ENCODE measurements at places on chromosomes 5 and 9.

DNA sequence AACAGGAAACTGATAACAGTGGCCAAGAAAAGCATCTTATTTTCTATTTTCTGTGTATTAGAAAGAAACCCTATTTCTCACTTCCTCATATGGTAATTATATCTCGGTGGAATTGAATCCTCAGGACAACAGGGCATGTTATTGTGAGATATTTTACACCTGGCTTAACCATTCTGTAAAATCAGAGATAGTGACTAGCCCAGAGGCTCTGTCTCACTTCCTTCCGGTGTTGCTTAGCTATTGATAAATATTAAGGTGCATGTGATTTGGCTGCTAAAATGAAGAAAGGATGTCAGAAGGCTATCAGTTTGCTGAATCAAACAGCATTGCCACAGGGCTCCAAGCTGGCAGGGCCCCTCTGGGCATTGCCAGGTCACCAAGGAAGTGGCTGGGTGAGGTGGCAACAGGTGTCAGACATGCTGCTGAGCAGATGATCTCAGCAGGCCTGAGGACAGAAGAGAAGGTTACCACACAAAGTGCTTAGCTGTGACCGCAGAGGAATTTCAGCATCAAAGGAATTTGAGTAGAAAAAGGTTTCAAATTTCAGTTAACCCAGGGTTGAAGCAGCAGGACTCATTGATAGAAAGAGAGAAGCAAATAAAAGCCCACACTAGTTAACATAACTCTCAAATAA is 330.7 kb downstream of the PDE4D start:
- peak; percentile 27 for DNase-seq

DNA sequence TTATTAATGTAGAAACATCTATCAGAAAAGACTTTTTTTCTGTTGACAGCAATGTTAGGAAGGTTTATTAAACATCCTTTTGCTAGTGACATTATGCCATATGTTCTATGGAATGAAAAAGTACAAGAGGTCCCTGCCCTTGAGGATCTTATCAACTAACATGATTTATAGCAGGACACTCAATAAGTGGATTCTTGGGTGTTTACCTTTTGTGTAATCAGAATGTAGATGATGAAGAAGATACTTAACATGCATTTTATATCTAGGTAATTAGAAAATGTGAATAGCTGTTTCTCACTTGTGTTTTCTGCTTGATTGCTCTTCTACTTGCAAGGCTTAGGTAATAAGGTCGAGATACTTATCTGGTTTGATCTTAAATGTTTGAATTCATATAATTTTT is 4.9 kb downstream of the HMGCR start:
- DNase-seq: no peak

DNA sequence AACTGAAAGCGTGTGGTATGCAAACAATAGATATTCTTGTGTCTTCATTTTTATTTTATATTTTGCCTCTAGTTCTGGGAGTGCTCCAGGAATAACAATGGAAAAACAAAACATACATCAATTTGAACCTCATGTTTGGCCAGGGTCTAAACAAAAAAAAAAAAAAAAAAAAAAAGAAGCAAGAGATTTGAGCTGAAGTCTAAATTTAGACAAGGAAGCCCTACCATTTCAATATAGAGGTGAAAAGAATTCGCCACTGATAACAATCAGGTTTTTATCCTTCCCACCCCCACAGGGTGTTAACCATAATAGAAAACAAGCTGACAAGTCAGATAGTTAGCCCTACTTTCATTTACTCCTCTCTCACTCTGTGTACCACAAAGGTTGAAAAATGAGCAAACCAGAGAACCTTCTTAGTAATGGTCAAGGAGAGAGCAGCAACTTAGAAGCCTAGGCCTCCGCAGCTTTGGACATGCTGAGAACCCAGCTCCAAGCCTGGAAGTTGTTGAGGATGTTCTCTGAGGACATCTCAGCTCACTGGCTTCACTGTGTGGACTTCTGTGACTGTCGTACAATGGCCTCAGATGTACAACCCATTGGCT is 118.2 kb upstream of the HMHB1 start:
- no peak for DNase-seq

DNA sequence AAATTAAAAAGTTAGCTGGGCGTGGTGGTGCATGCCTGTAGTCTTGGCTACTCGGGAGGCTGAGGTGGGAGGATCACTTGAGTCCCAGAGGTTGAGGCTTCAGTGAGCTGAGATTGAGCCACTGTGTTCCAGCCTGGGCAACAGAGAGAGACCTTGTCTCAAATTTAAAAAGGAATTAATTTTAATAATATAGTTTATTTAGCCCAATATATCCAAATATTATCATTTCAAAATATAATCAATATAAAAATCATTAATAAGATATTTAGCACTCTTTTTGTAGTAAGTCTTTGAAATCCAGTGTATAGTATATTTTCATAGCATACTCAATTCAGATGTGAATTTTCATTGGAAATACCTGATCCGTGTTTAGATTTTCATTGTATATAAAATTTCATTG is 43.2 kb upstream of the ORM1 start:
- no peak for DNase-seq

- no peak for DNase-seq
Measured at GRCh38 chr5:111271885-111272284, 47.7 kb downstream of the CAMK4 start.

- no peak for DNase-seq
Measured at GRCh38 chr5:117682416-117682815, 1107.8 kb upstream of the SEMA6A start.

- DNase-seq: no peak
Measured at GRCh38 chr9:77769246-77769645, 121.1 kb upstream of the GNA14 start.

DNA sequence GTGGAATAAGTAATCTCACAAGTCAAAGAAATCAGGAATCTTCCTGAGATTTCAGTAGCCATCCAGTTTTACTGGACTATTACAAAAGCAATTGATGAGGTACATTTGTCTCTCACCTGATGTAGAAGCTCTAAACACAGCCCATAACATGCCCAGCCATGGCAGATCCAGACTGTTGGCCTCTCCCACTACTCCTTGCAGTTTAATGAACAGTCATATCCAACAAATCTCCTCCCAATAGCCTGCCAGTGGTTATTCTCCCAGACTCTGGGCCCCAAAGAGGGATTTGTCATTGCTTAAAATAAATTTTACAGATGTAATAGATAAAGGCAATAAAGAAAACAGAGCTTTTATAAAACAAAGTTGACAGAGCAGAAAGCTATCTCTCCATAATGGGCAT is 80.8 kb downstream of the ZNF608 start:
- DNase-seq: no peak

GRCh38 chr9:7879551-7880245 is 80.1 kb upstream of the DMAC1 start:
- peak; percentile 81 for DNase-seq

GRCh38 chr9:20604562-20604961 is 17.7 kb downstream of the MLLT3 start:
- DNase-seq: no peak

GRCh38 chr5:107518190-107518589 is 152.5 kb downstream of the EFNA5 start:
- no peak for DNase-seq

GRCh38 chr5:60439552-60439951 is 260.4 kb downstream of the DEPDC1B start:
- no peak for DNase-seq

GRCh38 chr9:76962732-76963131 is 56.7 kb upstream of the FOXB2 start:
- DNase-seq: no peak

- DNase-seq: no peak
Measured at GRCh38 chr5:68954618-68954910, 139.2 kb upstream of the SLC30A5 start.

- DNase-seq: no peak
Measured at GRCh38 chr5:170475294-170476000, 28.4 kb upstream of the KCNIP1 start.

DNA sequence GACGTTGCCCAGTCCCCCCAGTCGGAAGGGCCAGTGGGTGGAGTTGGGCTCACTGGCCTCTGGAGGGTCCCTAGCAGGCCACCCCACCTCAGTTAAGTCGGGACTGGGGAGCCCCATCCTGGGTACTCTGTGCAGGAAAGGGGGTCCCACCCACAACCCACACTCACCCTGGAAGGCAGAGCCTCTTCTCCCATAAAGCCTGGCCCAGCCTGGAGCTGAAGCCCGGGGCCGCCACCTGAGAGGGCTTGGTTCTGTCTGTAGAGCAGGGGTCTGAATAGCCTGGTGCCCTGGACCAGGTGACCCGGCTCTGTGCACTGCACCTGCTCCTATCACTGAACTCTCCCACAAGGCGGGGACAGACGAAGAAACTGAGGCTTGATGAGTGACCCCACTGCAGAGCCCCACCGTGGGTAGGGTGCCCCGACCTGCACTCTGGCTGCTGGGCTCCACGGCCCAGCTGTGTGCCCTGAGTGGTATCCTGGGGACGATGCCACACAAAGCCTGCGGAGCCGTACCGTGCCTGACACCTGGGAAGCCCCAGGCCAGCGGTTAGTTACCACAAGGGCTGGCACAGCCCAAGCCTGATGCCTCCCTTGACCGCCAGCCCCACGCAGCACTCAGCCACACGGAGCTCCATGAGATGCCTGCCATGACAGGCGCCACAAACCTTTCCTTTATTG is 7.3 kb downstream of the PTGES2 start:
- no peak for DNase-seq

DNA sequence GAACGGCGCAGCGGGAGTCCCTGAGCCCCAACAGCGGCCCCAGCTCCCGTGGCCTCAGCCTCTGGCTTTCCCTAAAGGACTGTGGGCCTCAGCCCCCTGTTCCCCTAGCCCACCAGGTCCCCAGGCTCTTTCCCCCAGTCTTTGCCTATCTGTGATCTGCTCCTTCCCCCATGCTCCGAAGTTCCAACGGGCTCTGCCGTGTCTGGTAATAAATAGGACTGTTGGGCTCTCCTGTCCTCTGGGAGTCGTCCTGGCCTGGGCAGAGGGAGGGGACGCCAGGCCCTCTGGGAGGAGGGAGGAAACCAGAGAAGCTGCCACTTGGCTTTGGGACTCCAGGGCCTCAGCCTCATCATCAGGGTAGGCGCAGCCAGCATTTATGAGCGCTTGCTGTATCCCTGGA is 28.1 kb downstream of the ADGRD2 start:
- DNase-seq: no peak

- no peak for DNase-seq
Measured at GRCh38 chr9:129235931-129236331, 57.9 kb upstream of the IER5L start.

- no peak for DNase-seq
Measured at GRCh38 chr9:133733796-133734533, 4.2 kb downstream of the SARDH start.

- DNase-seq: no peak
Measured at GRCh38 chr5:64213011-64213410, 47.4 kb downstream of the RNF180 start.

GRCh38 chr9:8713149-8713810 is 913.7 kb upstream of the DMAC1 start:
- no peak for DNase-seq

- DNase-seq: no peak
Measured at GRCh38 chr5:103669615-103670014, 107.0 kb upstream of the NUDT12 start.

- no peak for DNase-seq
Measured at GRCh38 chr9:81902626-81903025, 25.6 kb upstream of the SPATA31D4 start.

DNA sequence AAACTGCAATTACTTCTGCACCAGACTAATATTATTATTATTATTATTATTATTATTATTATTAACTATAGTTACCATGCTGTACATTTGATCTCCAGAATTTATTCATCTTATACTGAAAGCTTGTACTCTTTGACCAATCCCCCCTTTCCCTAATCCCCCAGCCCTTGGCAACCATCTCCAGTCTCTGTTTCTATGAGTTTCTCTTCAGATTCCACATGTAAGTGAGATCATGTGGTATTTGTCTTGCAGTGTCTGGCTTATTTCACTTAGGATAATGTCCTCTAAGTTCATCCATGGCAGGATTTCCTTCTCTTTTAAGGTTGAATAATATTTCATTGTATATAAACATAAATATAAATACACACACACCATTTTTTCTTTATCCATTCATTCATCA is 287.0 kb upstream of the DAB2 start:
- no peak for DNase-seq

GRCh38 chr5:156329171-156329611 is 2.2 kb downstream of the SGCD start:
- no peak for DNase-seq

DNA sequence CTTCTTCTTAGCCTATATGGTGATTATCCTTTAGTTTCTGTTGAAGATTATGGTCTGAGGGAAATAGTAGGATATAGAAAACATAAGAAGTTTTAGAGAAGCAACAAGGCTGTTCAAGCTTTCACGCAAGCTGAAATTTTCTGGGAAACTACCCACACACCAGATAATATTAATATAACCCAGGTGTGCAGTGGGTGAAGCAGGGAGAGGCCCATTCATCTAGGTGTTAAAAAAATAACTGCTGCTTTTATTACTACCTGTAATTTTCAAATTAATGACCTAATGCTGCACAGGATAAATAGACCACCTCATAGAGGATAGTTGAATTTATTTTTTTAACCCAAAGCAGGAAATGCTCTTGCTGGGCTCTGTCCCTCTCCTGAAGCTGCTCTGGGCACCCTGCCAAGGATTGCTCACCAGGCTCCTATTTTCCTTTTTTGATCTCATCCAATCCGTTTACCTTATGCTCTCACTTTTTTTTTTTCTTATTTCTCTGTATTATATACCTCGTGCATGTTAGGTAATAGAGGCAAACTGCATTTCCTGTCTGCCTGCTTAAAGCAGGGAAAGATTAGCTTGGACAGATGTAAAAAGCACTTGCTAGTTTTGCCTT is 124.3 kb upstream of the SLC12A2 start:
- DNase-seq: peak; percentile 71

DNA sequence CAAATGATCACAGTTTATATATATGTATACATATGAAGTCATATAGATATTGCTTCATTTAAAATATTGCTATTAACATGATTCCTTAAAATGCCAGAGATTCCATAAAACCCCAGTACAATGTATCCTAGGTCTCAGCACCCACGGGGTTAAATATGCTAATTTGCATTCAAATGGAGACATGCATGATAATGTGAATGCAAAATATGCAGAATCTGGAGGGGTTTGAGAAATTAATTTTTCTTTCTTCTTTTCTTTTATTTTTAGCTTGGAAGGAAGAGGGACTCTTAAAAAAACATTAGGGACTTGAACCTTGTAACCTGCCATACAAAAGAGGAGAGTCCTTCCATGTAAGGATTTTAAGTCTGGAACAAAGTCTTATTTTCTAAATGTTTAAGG is 211.9 kb downstream of the MEF2C start:
- DNase-seq: no peak

- DNase-seq: no peak
Measured at GRCh38 chr5:72667708-72668107, 148.8 kb upstream of the TNPO1 start.

DNA sequence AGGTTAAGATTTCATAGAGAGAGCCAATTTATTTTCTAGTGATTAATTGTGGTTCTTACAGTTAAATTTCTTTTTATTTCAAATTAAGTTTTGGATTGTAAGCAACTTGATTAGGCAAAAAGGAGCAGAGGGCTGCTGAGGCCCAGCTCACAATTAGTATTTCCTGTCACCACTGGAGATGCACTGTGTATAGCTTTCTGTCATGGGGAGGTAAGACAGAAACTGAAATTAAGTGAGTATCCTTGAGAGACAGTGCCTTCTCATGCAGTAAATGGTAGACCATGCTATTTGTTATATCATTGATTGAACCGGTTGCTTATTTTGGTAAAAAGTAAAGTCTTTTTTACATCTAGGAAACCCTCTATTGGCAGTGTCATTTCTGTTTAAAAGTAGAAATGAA is 190.7 kb downstream of the CCDC171 start:
- no peak for DNase-seq

All from RCC 7860 (cell line).